GDM1 (cell line): ENCODE measurements at places on chromosomes 6 and 20.

DNA sequence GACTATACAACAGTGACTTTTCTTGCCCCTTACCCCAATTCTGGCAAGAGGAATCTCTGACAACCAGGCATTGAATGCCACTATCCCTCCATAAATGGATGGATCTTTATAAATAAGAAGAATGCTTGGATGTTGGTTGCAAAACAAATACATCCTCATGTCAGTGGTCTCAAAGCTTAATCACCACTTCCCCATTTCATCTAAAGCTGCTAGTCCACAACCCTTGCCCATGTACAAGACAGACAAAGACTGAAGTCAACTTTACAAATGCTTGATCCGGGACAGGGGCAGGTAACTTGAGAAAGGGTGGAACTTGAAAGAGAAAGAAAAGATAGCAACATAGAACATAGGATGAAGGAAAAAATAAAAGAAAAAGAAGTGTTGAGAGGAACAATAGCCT, 540.5 kb upstream of the NOX3 start:
- DNase-seq, result no peak

- DNase-seq, result no peak
Observed at GRCh38 chr6:18845896-18846295, 458.7 kb downstream of the RNF144B start.

DNA sequence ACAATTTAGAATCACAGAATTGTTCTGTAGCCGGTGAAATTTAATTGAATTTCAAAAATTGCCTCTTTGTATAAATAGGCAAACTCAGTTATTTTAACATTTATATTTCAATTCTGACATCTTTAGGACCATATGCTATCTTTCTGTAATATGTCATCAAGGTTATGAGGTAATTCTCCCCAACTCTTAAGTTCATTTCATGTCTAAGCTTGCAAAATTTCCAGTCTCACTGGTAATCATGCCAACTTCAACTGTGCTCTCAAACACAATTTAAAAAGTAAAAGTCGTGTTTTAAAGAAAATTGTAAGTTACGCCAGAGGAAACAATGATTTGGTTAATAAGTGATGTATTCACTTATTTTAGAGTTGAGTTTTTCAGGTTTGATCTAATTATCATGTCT, 1.4 kb downstream of the NCOA7 start:
- DNase-seq, result no peak

DNA sequence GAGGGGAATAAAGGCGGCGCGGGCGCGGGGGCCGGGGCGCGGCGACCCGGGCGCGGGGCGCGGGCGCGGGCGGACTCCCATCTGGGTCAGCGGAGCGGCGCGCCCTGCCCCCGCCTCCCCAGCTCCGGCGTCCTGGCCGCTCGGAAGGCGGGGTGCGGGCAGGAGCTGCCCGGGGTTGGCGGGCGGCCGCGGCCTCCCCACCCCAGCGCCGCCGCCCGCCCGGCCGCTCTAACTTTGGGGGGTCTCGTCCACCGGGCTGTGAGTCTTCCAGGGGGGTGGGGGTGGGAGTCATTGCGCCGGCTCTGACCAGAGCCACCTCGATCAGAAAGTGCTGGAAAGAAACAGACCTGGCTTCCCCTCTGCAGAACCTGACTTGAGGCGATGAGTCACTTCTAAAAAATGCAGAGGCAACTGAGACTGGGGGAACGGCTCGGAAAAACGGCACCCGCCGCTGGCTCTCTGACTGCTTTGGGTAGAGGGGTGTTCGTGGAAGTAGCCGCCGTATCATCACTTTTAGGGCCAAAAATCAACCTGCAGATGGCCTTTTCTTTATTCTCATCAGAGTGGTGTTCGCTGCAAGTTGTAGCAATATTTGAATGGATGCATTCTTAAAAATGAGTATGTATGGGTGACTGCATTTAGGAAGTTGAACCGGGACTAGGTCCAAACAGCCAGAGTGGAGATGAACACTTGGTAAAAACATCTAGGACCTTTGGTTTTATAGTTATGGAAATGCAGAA, 667 bp downstream of the CAP2 start:
- DNase-seq, result no peak

DNA sequence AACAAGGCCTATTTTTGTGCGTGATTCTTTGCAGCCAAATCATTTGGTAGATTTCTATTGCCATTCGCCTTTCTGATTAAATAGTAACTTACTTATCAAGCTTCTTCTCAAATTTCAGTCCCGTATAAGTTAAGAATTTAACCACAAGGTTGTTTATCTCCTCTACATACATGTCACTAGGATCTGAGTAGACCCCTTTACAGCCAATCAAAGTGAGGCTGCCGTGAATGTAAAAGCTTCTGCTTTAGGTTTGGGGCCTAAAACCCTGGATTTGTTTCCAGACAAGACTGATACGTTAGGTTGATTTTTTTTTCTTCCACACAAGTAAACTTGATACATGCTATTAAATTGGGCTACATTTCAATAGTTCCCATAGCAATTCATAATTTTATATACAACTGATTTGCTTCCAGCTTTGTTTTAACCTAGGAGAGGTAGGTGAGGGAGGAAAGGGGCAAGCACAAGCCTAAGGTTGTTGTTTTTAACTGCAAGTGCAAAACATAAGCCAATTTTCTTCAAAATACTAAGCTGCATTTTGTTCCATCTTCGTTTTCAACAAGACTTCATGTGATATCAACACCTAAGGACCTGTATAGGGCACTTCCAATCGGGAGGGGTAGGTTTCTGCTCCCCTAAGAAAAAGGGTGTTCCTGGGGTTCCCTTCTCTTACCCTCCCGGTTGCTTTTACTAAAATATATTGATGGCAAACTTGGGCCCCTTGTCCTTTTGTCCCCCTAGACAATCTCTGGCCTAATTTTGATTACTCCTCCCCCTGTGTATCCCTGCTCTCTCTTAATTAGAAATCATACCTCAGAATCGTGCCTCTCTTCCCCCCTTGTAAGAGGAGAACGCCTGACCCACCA, 1.7 kb downstream of the RANBP9 start:
- DNase-seq, result no peak

DNA sequence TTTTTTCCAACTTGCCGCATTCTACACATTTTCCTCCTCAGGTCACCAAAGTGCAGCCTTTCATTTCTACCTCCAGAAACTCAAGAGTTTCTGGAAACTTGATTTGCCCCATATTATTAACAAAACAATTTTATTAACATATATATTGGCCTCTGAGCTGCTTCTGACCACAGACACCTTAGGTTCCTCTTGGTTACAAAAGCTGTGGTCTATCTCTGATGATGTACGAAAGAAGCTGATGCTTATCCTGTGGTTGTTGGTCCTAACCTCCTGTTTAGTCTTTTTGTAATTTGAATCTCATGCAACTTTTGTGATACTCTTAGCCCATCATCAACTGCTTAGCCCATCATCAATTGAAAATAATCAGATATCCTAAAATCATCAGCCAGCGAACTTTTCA, 735.7 kb downstream of the KIF16B start:
- no peak for DNase-seq
